ENCODE measurements at places on chromosomes 4 and X.

GRCh38 chr4:79249881-79250503 is 75.9 kb downstream of the NAA11 start:
- no peak for DNase-seq

- DNase-seq, result no peak
Measured at GRCh38 chr4:149932188-149932587, 116.5 kb upstream of the IQCM start.

DNA sequence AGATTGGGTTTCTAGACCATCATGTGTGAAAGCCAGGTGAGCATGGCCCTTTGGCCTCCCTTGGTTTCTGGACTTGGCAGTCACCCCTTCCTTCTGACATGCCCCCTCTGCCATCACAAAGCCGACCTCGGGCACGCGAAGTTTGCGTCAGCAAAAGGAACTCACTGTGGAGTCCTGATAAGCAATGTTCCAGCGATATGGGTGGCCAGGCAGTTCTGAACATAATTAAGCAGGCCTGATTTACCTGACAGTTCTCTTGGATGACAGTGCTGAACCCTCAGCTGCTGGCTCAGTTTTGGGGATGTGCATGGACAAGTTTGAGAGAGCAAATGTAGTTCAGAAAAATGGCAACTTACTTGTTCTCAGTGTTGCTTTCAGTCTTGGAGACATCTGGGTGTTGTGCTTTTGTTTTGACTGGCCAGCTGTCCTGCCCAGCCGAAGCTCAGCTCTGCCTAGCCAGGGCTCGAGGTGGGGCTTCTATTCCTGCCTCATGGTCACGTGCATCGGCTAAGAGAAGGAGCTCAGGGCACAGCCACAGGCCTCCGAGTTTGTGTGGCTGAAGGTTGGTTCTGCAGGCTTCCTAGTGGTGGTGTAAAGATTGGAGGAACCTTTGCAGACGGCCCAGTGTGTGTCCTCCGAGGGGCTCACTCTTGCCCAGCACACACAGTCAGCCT is 78.3 kb downstream of the CLDN34 start:
- DNase-seq, result no peak

DNA sequence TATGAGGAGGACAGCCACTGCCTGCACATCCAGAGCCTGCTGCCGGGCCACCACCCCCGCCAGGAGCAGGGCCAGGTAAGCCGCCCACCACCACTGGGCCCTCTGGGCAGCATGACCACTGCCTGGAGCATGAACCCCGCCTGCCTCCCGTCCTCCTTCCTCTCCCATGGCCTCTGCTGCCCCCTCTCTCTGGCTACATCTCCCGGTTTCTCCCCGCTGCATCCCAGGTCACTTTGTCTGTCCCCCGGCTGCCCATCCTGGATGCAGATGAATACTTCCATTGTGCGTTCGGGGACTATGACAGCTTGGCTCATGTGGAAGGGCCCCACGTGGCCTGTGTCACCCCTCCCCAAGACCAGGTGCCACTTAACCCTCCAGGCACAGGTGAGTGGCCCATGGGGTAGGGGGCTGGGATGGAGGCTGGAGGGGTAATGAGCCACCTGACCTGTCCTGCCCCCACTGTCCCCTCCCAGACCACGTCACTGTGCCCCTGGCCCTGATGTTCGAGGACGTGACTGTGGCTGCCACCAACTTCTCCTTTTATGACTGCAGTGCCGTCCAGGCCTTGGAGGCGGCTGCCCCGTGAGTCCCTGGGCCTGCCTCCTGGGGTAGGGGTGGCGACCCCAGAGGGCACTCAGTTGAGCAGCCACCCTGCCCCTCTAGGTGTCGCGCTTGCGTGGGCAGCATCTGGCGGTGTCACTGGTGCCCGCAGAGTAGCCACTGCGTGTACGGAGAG is 6.0 kb downstream of the PLXNB3 start:
- DNase-seq, result no peak

- DNase-seq, result no peak
Measured at GRCh38 chr4:17718471-17718870, 63.0 kb downstream of the FAM184B start.

DNA sequence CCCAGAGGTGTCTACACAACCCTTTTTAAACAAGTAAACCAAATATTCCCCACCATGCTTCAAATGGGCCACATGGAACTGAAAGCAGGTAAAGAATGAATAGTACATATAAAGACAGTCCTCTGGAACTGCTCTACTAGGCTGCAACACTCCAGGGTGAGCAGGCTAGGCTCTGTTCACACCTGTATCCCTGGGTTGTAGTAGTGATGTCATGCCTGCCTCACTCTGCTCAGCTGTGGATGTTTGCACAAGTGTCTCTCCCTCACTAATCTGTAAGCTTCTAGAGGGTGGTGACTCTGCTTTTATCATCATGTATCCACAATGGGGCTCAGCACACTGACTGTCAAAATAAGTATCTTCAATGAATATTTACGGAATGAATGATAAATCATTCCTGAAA is 20.4 kb downstream of the LEF1 start:
- DNase-seq, result no peak

GRCh38 chr4:37653601-37654000 is 32.6 kb downstream of the RELL1 start:
- DNase-seq, result peak; percentile 22

GRCh38 chr4:114180481-114180880 is 201.0 kb upstream of the ARSJ start:
- no peak for DNase-seq

GRCh38 chr4:8910100-8910821 is 38.6 kb upstream of the HMX1 start:
- no peak for DNase-seq

DNA sequence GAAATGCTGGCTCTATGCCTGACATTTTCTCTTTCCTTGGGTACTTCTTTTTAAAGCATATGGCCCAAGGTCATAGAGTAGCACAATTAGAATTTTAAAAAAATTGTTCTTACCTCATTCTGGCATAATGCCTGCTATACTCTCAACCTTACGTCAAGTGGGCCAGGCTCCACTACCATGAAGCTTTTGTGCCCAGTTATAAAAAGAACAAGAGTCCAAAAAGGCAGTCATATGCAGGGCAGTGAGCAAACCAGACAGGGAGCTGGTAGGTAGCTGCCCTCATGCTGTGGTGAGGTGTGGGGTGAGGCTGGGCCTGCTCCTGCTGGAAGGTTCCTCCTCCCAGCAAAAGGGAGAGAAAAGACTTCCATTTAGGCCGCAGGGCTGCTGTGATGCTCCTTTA is 64.4 kb upstream of the UCP1 start:
- no peak for DNase-seq

DNA sequence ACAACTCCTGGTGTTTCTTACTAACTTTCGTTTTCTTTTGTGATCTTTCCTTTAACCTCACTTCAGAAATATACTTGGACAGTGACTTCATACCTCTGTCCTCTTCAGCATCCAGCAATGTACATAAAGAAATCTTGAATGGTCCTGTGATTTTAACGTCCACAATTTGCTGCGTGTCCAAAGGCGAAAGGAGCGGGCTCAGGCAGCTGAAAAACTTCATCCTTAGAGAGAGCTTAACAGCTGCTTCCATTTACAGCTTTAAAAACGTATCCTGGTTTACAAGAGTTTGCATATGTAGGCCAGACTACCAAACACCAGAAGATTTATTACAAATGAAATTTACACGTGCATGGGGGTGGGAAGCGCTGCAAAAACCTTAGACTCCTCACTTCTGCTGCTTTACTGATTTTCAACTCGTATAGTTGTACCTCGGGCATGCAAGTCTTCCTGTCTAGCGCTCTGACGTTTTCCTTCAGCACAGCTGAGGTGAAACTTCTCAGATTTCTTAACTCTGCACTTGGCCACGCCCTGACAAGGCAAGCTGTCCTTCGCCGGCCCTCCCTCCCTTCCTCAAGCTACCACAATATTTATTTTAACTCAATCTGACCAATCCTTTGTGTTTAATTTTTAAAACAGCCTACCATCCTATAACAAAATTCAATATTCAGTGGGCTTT is 406.4 kb downstream of the FAM47A start:
- DNase-seq, result no peak

DNA sequence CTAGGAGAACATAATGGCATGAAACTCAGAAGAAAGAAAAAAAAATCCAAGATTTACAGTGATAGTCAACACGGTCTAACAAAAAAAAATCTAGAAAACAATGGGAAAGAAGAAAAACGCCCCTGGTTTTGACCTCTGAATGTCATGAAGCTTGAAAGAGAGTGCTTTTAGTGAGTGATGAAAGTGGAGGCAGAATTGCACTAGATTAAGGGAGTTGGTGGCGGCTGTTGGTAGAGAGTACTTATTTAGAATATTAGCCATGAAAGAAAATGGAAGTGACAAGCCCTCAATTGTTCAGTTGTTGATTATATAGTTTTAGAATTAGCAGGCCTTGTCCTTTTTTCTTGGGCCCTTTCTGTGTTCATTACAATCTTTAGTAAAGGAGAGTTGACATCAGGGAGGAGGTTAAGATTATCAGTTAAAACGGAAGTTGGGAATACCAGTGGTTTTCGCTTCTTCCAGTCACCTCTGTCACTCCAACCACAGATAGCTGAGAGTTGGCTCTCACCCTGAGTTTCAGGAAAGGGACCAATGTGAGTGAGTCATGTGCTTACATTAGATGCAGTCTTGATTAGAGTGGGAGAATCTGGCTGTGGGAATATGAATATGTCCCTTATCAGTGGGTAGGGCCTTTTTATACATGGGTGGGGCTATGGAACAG is 29.7 kb downstream of the EREG start:
- no peak for DNase-seq

DNA sequence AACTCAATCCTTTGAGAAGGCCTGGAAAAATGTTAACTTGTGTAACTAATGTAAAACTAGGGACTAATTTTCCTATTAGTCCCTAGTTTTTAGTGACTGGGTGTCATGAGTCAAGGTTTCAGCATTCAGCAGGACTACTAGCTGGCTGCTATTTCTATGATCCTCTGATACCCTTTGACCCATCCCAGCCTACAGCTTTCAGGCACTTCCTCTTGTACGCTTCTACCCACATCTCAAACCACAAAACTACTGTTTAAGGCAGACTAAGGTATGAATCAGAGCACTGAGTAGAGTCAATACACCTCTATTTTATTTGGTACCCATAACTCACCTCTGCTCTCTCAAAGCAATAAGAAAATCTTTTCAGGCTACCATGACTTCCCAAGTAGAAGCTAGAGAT is 809.6 kb downstream of the PDHA2 start:
- DNase-seq, result peak; percentile 9

- no peak for DNase-seq
Measured at GRCh38 chrX:32447640-32448039, 763.7 kb downstream of the DMD start.

DNA sequence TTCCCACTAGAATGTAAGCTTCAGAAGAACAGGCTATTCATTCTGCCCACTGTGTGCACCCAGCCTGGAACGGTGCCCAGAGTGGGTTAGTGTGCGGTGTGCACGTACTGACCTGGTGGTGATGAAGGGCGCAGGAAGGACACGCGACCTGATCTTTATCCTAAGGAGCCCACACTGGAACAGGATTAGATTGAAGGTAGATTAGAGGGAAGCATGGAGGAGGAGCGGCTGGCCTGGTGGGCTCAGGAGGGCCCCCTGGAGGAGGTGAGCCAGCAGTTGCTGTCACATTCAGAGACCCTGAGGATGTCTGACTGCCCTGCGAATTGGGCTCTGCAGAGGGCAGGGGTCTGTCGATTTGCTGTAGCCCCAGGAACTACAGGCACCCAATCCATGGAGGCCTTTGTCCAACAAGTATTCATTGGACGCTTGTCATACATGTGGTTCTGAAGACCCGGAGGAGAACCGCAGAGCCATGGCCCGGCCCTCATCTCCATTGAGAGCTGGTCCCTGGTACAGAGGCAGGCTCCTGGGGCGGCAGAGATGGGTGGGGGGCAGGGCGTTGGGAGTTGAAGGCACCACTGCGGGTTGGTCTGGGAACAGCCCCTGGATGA is 73.2 kb downstream of the HTRA3 start:
- no peak for DNase-seq

DNA sequence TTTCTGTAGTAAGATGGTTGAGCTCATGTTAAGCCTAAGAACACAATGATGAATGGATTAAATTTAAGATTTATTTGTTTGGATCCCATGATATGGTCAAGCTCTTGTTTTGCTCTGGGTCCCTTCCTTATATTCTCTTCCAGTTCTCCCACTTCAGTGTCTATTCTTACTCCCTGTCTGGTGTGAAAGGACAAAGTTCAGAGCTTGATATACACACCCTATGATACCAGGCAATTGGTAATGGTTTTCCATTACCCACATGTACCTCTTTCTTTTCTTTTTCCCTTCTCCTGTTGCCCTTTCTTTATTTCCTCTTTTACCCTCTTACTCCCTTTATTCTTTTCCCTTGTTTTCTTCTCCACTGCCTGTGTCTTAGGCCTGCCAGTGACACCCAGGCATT is 223.6 kb downstream of the RAPGEF2 start:
- no peak for DNase-seq

DNA sequence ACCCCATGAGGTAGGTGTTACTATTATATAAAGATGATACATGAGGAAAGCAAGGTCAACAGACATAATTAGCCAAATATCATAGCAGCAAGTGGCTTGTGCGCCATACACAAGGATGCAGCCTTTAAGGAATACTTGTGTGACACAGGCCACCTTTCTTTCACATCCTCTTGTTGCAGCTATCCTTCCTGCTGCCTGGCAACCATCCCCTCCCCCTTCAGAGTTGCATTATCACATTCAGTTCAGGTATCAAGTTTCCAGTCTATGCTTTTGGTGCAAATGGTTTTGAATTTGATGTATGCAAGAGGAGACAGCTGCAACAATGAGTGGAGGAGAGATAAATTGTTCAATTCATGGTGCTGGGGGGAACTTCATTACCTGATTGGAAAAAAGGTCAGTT is 6.4 kb downstream of the ZCCHC18 start:
- DNase-seq, result no peak

GRCh38 chrX:99266255-99266654 is 1143.8 kb downstream of the PCDH19 start:
- no peak for DNase-seq

- no peak for DNase-seq
Measured at GRCh38 chr4:97507587-97508245, 635.6 kb downstream of the STPG2 start.

- no peak for DNase-seq
Measured at GRCh38 chr4:79663141-79663540, 255.1 kb upstream of the GK2 start.

GRCh38 chr4:125390126-125390525 is 75.4 kb downstream of the FAT4 start:
- no peak for DNase-seq

GRCh38 chr4:151524610-151525009 is 115.6 kb downstream of the FHIP1A start:
- no peak for DNase-seq

- no peak for DNase-seq
Measured at GRCh38 chrX:79139446-79139845, 5.0 kb upstream of the GPR174 start.

Data from inflammatory macrophage (primary cell).